Stimulated activated CD8-positive, alpha-beta memory T cell treated with anti-CD3 and anti-CD28 coated beads, Interleukin-2, amount 100 ng/mL, for 48 hours (primary cell): ENCODE measurements at places on chromosomes 3 and 15.

GRCh38 chr3:171065732-171066131, 39.2 kb upstream of the SLC2A2 start:
- no peak for DNase-seq

GRCh38 chr3:11072631-11073030, 80.1 kb downstream of the SLC6A1 start:
- no peak for DNase-seq

DNA sequence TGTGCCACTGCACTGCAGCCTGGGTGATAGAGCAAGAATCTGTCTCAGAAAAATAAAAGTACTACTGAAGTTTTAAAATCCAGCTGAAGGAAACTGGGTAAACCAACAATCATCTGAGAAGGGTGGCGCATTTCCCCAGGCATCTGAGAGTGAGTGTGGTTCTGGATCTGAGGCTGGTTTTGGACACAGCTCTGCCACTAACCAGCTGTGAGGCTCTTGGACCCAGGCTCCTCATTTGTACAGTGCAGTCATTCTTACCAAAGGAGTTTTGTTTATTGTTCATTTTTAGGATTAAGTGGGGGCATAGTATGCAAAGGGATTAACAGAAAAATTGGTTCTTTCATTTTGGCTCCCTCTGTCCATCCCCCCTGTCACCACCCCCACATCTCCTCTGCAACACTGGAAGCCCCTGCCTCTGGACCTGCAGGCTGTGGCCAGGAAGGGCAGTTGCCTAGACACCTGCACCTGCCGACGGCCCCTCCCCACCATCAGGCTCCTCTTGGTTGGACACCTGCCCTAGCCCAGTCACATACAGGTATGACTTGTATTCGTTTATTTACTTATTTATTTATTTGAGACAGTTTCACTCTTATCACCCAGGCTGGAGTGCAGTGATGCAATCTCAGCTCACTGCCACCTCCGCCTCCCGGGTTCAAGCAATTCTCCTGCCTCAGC, 8.8 kb downstream of the NUP210 start:
- no peak for DNase-seq

- peak; percentile 11 for DNase-seq
Observed at GRCh38 chr3:128226795-128227395, 73.6 kb downstream of the EEFSEC start.

DNA sequence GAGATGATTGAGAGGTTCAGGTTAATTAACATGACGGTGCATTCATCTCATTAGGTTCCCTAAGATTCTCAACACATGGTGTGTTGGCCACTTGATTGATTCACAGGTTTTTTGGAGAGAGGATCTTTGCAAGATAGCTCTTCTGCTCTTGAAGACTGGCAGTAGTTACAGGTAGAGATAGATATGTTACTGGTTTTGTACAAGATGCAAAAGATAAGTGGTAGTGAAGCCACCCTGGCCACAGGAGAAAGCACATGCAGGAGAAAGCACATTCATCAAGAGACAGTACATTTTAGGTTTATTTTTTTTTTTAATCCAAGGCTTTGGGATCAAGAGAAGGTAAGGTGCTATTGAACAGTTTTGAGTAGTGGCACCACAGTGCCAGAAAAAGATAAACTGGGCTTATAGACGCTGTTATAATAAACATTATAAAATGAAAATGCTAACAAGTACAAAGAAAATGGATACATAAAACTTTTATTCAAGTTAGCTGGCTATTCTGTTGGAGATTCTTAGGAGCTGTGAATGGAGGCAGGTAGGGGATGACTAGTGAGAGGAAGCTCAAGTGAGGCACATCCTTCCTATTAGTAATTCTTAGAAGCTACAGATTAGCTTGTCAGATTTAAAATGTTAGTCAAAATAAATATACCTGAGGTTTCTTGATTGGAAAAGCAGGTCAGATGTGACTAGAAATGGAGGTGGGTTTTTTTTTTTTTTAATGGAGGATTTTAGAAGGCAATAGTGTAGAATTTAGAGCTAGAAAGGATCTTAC, 10.8 kb downstream of the SELENOT start:
- DNase-seq, result no peak

DNA sequence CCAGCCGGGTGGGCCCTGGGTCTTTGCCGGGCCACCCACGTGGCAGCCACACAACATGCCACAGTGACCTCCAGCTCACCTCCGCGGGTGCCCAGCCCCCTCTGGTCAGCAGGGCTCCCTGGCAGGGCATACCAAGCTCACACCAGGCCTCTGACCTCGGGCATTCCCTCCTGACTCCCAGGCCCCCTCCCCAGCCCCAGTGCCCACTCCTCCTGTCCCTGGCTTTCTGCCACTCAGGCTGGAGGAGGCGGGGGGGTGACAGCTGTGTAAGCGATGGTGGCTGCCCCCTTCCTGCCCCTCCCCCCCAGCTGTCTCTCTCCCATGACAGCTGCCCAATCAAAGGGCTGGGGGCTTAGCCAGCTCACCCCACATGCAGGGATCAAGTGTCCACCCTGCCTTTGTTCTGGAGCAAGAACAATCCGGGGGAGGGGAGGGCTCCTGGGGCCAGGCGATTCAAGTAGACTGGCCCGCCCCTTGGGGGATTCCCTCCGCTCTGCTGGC, 3.3 kb downstream of the PCBP4 start:
- no peak for DNase-seq

DNA sequence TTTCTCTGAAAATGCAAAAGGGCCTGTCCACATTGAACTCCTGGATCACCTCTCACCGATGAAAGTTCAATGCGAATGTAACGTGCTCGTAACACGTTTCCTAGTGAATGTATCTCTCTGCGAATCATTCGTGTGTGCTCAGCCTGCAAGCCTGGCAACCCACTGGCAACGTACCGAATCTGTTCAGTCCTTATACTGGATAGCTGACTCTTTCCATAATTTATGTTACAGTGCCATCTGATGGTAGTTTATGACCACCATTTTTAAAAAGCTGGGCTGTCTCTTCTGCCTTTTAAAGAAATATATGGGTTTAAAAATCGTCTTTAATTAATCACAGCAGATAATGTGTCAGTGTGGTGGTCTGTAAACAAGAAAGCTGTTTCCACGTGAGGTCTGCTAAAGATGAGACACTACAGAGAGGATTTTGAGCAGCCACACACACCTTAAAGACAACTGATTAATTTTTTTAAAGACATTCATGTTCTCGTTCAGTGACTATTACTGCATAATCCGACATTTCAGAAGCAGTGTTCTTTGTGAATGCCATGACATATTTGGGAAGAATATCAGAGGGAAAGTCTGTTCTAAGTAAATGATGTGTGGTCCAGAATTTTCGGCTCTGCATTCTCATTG, 69.4 kb upstream of the FOXP1 start:
- DNase-seq, result no peak

GRCh38 chr3:57756528-57757401, 656 bp downstream of the SLMAP start:
- DNase-seq, result peak; percentile 16
